ENCODE measurements at places on chromosomes 4 and X.

GRCh38 chrX:43882294-43882681, at the start of gene MAOB:
MAOB (minus strand) TSS chrX:43882450; CDS start chrX:43882299, 151 bp downstream.
- DNase-seq = peak; percentile 51

- DNase-seq = no peak
Measured at GRCh38 chr4:18571301-18571761, 549.8 kb upstream of the LCORL start.

DNA sequence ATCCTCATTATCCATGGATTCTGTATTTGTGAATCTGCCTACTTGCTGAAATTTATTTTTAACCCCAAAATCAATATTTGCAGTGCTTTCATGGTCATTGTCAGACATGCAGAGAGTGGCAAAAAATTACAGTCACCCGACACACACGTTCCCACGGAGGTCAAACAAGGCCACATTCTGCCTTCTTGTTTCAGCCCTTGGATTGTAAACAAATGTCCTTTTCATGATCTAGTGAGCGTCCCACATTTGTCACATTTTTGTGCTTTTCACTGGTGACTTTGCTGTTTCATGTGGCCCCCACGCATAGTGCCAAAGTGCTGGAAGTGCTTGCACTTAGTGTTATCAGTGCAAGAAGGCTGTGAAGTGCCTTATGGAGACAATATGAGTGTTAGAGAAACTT, 45.0 kb downstream of the SOD3 start:
- no peak for DNase-seq

DNA sequence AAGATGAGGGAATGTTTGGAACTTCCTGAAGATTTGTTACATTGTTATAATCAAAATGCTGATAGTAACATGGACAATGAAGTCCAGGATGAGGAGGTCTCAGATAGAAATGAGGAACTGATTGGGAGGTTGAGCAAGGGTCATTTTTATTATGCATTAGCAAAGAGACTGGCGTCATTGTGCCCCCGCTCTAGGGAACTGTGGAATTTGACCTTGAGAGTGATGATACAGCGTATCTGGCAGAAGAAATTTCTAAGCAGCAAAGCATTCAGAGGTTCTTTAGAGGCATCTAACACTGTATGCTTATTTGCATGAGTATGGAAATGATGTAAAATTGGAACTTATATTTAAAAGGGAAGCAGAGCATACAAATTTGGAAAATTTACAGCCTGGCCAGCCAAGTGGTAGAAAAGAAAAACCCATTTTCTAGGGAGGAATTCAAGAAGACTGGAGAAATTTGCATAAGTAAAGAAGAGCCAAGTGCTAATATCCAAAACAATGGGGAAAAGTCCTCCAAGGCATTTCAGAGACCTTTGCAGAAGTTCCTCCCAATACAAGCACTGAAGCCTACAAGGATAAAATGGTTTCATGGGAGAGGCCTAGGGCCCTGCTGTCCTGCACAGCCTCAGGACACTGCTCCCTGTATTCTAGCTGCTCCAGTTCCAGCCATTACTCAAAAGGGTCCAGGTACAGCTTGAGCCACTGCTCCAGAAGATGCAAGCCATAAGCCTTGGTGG, 483.0 kb upstream of the NDST4 start:
- DNase-seq = no peak

- DNase-seq = no peak
Measured at GRCh38 chr4:186128842-186129241, 24.3 kb downstream of the FAM149A start.

DNA sequence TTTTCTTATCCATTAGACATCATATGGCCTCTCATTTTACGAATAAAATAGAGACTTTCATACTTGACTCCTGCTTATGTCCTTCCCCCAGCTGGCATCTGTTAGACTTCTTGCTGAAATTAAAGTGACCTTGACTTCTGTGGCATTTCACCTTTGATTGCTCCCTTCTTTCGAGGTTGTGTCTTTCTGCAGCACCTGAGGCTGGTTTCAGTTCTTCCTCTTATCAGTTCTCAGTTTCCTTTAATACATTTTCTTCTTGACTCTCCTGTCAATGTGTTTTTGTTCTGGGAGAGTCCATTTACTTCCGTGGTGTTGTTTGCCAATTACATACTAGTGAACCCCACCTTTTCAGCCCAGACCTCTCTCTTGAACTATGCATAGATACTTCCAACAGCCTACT, 81.6 kb downstream of the RBPJ start:
- no peak for DNase-seq

GRCh38 chr4:56158483-56158882, 209.7 kb downstream of the CEP135 start:
- no peak for DNase-seq

GRCh38 chr4:2649604-2650114, 106.5 kb downstream of the TNIP2 start:
- DNase-seq = no peak

DNA sequence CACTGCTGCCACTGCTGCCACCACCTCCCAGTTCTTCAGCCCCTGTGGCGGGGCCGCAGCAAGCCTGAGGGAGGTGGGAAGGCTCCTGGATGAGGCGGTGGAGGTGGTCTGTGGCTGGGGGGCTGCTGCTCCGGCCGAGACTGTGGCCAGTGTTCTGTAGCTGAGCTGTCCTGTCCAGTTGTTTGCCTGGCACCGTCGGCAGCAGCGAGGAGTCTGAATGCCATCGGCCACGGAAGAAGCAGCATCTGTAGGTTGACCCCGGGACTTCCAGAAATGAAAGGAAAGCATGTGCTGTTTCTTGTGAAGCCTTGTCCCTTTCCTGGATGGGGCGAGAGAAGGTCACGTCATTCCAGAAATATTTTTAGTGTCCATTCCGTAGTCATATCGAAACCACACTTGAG, 3.3 kb downstream of the C4orf54 start:
- no peak for DNase-seq

Measured in right cardiac atrium (tissue), 5 donors.